ENCODE measurements at places on chromosomes 4 and X.

GRCh38 chrX:119071381-119071780, 1.4 kb upstream of the CT47C1 start:
- DNase-seq: no peak

GRCh38 chr4:40626183-40626990, 3.3 kb downstream of the RBM47 start:
- no peak for DNase-seq

GRCh38 chrX:123905332-123905731, 45.5 kb downstream of the XIAP start:
- no peak for DNase-seq

GRCh38 chrX:96729053-96729452, 44.4 kb downstream of the DIAPH2 start:
- DNase-seq: no peak

GRCh38 chrX:134633832-134634231, 24.4 kb downstream of the PLAC1 start:
- DNase-seq: no peak
